Tibial nerve (tissue), 4 donors: ENCODE measurements at places on chromosomes 6 and 20.

DNA sequence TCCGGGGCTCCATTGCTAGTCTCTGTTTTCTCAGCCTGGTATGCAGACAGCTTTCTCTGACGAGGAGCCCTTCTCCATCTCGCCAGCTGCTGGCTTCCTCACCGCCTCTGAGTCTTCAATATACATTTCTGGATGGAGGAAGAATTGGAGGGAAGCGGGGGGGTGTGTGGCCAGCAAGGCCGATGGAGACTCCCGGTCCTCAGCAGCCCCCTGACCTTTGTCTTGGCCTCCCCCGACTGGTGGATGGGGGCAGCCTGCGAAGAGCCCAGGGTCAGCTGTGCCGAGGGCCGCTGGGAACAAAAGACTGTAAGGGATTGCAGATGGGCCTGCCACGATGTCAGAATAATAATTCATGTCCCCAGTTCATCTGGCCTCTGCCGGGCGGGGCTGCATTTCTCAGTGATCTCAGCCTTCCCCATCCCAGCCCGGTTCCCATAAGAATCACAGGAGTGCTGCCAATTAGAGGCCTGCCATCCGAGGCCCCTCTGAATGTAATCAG is 54.3 kb upstream of the STX16 start:
- no peak for DNase-seq

DNA sequence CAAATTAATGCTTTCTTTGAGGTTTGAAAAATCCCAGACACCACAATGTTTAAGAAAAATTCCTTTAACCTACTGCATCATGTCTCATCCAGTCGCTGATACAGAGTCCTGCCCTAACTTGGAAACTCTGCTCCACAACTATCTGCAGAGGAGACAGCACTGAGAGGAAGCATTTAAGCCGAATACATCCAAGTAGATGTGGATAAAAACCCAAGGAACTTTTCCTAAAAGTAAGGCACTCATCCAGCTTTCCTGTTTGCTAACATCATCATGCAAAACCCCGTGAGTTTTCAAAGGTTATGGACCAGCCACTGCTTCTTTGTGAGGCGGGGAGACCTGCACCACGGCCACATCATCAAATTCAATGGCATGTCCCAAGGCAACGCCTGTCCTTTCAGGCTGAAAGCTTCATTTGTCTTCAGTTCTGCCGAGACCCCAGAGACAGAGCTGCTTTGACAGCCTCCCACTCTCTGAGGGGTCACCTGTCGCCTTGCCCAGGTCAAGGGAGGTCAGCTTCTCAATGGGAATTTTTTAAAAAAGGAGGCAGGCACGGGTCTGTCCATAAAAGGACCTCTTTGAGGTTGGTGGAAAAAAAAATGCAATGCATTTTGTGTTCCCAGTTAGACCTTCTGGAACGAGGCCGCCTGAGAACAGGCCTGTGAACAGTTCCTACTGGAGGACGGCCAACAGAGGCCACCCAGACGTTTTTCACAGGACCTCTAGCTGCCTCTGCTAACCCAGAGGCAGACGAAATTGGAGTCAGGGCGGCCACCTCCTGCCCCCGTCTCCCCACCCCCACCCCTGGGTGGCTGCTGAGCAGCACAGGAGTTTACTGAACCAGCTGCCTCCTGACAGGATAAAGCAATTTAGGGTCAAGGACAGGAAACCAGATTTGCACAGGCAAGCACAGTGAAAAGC is 142.5 kb upstream of the HDDC2 start:
- DNase-seq: peak; percentile 29

DNA sequence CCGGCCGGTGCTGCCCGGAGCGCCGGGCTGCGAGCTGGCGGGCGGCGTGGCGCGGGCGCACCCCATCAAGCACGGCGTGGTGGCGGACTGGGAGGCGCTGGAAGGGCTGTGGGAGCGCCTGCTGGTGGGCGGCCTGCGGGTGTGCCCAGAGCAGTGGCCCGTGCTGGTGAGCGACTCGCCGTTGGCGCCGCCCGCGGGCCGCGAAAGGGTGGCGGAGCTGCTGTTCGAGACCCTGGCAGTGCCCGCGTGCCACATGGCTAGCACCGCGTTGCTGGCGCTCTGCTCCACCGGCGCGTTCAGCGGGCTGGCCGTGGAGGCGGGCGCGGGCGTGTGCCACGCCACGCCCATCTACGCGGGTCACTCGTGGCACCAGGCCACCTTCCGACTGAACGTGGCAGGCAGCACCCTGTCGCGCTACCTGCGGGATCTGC is 517 bp downstream of the ACTL10 start:
- DNase-seq: no peak

GRCh38 chr6:88982720-88983119 is 19.3 kb upstream of the RNGTT start:
- DNase-seq: no peak

DNA sequence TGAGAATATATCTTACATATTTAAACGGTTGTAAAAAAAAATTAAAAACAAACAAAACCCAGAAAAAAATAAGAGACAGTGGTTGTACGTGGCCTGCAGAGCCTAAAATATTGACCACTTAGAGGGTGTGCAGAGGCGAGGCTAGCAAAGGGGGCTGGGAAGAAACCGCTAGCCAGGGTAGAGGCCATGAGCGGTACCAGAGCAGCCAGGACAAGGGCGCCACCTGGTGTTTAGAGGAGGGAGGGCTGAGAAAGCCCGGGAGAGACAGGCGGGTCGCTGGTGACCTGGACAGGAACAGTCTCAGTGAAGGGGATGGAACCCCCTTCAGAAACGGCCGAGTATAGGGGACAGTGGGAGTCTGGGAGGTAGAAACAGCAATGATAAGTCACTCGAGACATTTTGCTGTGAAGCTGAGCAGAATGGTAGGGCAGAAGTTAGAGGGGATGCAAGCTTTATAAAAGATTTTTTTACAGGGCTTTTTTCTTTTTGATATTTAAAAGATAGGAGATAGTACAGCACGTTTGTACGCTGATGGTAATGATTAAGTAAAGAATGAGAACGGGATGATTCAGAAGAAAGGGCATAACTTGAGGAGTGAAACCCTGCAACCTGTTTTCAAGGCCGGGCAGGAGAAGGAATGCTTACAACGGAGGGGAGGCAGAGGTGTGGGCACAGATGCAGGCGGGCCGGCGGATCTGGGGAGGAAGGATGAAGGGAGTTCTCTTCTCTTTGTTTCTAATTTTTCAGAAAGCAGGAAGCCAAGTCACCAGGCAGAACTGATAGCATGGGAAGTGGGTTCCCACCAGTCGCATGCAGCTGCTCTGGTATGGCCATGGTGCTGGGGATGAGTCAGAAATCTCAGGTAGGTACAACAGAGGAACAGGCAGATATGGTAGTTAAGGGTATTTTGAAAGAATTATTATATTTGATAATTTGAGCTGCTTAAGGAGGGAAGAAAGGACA is 76.2 kb downstream of the FAM229B start:
- DNase-seq: peak; percentile 70

- no peak for DNase-seq
Observed at GRCh38 chr20:58649288-58650180, 1.5 kb upstream of the STX16 start.

DNA sequence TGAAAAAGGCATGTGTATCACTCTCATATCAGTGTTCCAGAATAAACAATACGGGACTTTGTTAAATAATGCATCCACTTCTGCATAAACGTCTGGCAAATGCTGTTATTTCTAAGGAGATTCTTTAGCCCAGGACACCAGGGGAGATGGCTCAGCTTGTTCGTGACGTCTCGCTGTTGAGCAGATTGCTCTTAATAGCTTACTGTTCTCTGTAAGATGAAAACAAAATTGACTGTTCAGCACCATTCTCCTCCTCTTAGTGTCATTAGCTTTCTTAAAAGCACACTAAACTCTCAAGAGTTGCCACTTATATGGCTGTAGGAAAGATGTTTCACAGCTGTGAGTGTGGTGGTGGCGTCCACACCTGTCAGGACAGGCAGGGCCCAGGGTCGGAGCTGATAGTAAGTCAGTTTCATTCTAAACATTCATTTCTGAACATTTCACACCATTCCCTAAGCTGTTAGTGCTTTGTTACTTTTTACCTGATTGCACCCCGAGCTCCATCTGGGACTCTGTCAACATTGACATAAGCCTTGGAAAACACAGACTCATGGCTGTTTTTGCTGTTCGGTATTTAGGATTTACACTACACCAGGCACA is 132.1 kb downstream of the ZDHHC14 start:
- DNase-seq: no peak

GRCh38 chr6:126195625-126196236 is 144.2 kb upstream of the CENPW start:
- no peak for DNase-seq

- no peak for DNase-seq
Observed at GRCh38 chr6:135116571-135116970, 61.9 kb upstream of the HBS1L start.

- DNase-seq: no peak
Observed at GRCh38 chr6:7919871-7920270, 9.3 kb upstream of the TXNDC5 start.

DNA sequence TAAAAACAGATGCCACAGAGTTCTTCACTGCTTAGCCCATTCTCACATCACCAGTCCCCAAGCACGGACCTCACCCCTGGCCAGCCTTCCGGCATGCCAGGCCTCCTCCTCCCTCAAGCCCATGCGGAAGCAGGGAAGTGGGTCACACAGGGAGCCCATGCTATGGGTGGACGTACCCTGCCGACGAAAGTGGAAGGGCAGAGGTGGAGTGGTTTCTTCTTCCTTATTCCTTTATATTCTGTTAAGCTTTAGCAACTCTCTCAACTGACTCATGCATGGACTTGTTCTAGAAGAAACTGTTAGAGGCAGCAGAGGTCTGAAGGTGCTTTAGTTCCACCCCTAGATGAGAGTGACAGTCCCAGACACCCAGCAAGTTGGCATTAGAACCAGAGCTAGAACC is 118.6 kb downstream of the LY86 start:
- DNase-seq: no peak

- no peak for DNase-seq
Observed at GRCh38 chr6:138371720-138372119, 6.0 kb upstream of the SMIM28 start.

- DNase-seq: no peak
Observed at GRCh38 chr20:58510921-58511320, 4.3 kb downstream of the APCDD1L start.

GRCh38 chr6:37048851-37049757 is 43.6 kb downstream of the FGD2 start:
- DNase-seq: peak; percentile 43

DNA sequence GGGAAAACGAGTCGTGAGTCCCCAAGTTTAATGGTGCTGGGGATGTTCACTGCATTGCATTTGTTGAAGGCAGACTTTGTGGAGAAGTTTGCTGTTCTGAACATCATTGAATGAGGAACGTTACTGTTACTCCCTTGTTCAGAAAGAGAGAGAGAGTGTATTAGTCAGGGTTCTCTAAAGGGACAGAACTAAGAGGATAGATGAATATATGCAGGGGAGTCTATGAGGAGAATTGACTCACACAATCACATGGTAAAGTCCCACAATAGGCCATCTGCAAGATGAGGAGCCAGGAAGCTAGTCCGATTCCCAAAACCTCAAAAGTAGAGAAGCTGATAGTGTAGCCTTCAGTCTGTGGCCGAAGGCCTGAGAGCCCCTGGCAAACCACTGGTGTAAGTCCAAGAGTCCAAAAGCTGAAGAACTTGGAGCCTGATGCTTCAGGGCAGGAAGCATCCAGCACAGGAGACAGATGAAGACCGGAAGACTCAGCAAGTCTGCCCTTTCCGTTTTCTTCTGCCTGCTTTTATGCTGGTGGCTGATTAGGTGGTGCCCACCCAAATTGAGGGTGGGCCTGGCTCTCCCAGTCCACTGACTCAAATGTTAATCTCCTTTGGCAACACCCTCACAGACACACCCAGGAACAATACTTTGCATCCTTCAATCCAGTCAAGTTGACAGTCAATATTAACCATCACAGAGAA is 223.5 kb upstream of the PCSK2 start:
- no peak for DNase-seq
